Stimulated activated CD4-positive, alpha-beta T cell treated with anti-CD3 and anti-CD28 coated beads, Interleukin-4, amount 100 ng/mL, for 24 hours (primary cell): ENCODE measurements at places on chromosomes 12 and 14.

GRCh38 chr12:63064080-63064479 is 86.9 kb downstream of the AVPR1A start:
- no peak for DNase-seq

DNA sequence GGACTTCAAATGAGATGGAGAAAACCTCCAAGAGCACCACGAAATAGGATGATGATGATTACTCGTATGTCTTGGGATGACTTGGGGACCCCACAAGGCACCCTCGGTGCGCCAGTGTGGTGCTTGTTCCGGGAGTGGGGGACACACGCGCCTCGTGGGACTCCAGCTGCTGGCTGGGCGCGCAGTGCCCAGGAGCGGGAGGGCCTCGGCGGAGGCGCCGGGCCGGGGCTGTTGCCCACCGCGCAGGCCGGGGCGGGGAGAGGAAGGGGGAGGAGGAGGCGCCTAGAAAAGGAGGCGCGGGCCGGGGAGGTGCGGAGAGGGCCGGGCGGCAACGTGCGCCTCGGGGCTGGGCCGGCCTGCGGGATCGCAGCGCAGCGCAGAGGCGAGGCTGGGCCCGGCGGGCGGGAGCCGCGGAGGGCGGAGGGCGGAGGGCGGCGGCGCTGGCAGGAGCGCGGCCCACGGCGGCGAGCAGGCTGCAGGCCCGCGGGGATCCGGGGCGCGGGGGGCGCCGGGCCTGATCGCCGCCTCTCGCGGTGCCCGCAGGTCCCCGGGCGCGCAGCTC is at the start of gene RFLNA:
Gene RFLNA (plus strand): TSS at position 314 of the 562 bp plus-strand sequence. CDS start 337 bp downstream, outside the sequence.
- no peak for DNase-seq

- no peak for DNase-seq
These were observed 33.3 kb downstream of the ACTN1 start for GRCh38 chr14:68945585-68946488.

DNA sequence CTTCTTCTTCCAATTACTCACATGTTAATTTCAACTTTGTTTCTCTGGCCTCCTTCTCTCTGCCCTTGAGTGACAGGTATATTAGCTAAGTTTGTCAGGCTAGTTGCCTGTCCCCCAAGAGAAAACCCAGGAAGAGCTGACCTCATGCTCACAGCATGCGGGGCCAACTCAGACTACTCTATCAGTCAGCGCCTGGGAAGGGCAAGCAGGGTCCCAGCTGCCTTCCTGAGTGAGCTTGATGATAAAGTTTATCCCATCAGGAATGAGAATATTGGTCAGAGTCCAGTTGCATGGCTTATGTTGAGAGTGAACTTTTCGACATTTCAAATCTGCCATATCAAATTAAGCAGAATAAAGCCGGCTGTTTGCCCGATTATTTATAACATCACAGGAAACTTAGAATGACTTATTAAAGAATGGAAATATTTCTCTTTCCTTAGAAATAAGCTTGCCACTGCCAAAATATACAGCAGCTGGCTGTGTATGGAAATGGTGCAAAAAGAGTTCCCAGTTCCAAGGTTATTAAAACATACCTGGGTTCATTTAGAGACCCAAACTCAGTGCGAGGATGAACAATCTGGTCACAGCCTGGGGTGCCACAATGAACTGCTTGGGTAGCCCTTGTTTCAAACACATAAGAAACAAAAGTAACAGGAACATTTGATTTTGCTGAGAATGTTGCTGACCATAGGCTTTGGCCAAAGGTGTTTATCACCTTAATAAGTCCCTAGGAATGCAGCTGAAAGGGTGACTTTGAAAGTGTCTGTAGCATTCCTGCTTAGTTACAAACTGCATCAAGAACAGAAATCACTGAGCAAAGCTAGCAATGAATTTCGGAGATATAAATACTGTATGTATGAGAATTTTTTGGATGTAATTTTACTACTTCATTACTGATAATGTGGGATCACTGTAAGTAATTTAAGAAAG is 1553.8 kb upstream of the FLRT2 start:
- no peak for DNase-seq

DNA sequence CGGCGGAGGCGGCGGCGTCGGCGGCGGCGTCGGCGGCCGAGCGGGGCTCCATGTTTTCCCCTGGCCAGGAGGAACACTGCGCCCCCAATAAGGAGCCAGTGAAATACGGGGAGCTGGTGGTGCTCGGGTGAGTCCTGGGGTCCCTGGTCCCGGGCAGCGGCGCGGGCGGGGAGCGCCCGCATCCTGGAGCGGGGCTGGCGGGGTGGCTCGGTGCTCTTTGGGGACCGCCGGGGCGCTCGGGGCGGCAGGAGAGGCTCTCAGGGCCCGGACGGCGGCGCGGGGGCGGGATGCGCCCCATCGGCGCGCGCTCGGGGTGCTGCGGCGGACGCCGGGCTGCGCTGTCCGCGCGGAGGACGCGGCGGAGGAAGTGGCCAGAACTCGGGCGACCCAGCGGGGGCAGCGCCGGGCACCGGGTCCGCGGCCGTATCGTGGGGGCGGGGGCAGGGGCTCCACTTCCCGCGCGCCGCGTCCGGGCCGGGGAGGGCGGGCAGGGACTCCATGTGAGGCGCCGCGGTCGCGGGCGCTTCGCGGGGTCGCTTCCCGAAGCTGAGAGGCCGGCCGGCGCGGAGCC is 485 bp downstream of the PELI2 start:
- DNase-seq: peak; percentile 14

DNA sequence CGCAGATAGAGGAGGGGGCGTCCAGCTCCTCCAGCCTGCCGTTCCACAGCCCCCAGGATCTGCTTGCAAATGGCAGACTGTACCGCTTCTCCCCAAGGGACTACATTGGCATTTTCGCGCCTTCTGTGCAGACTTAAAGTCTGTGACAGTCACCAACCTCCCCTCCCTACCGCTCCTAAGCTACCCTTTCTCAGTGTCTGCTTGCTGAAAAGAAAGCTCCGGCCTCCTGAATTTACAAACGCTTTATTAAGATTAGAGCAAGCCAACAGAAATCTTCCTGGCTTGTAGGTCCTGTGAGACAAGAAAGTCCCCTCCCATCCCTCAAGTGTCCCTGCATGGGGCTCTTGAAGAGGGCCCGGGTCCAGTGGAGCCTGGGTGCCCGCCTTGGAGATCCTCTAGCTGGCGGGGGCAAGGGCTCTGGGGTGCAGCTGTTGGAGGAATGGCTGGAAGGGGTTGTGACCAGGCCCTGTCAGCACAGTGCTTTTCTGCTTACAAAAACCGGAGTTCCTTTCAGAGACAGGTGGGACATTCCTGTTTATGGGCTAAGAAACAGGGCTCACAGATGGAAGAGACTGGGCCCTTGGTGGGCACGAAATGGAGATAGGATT is 2.8 kb upstream of the DLK1 start:
- DNase-seq: no peak

DNA sequence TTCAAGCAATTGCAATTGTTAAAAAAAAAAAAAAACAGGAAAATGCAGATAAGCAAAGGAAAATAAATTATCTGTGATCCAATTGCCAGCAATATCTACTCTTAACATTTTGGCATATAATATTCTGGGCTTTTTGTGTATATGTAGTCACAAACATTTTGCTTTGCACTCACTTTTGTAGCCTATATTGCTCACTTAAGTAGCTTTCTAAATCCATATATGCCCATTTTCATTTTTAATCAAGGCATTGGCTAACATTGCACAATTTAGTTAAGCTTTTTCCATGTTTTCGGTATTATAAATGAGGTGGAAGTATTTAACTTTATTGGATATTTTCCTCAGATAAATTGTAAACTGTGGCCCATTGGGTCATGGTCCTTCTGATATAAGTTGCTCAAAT is 466.3 kb upstream of the ATP2B1 start:
- no peak for DNase-seq

DNA sequence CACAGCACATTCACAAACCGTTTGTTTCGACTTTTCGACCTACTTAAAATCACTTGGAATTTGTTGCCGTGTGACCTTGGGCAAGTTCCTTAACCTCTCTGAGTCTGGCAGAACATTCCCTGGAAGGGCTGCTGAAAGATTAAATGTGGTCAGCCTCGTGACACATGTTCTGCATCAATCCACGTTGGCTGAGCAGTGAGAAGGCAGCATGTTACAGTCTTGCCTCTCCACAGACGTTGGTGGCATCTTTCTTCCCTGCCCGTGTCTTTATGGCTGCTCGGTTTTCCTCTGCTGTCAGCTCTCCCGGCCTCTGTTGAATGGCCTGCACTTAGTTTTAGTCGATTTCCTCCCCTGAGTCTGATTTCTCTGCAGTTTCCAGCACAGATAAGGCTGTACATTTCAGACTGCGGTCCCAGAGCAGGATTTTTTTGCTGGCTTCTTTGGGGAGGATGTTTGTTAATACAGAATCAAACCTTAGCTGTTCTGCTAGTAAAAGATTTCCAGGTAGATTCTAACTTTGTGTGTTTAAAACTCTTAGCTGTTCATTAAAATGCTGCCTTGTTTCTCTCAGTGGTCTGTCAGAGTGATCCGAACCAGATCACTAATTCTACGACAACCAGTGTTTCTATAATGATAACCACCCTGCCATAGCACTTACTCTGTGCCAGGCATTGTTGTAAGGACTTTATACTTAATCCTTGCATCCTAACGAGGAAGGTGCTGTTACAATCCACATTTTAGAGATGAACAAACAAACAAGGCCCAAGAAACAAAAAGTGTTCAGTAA is 217.1 kb downstream of the CHST11 start:
- no peak for DNase-seq

DNA sequence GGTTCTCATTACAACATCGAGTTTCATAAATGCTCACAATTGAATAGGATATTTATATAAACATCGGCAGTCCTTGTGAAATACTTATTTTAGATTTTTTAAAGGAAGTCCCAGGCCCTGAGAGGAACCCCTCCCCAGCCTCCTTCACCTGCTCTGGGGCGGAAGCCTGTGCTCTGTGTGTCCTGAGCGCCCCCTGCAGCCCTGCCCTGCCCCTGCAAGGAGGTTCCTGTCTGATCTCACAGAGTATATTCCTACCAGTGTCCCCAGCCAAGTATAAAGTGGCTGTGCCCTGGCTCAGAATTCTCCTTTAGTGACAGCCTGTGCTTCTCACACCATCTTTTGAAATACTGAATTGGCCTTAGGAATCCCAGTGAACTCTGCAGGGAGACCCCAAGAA is 659.5 kb downstream of the TMEM121 start:
- DNase-seq: peak; percentile 65

DNA sequence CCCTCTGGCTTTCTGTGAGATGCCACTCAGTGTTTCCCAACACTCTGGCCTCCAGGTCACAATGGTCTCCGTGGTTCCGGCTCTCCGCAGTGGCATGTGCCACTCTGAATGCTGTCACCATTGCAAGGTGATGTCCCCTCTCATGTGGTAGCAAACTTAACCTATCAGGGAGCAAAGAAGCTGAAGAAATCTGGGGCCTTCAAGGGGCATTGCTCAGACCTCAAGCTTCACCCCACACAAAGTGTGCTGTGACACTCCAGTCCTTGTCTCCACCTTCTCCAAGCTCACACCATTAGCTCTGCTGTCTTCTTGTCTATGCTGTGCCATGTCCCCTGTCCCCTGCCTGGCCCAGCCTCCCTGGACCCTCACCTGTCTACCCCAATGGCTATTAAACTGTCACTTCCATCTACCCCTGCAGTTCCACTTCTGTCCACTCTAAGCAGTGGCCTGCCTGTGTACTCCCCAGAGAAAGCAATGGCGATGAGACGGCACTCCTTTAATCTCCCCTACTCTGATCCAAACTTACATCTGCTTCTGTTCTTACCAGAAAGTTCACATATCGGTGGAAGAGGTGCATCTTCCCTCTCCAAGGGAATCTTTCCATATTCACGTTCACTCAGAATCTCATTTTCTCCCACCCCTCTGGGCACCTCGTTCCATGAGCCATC is 93.7 kb downstream of the DHRS2 start:
- no peak for DNase-seq

- DNase-seq: no peak
These were observed 53.7 kb upstream of the KITLG start for GRCh38 chr12:88634008-88634407.

DNA sequence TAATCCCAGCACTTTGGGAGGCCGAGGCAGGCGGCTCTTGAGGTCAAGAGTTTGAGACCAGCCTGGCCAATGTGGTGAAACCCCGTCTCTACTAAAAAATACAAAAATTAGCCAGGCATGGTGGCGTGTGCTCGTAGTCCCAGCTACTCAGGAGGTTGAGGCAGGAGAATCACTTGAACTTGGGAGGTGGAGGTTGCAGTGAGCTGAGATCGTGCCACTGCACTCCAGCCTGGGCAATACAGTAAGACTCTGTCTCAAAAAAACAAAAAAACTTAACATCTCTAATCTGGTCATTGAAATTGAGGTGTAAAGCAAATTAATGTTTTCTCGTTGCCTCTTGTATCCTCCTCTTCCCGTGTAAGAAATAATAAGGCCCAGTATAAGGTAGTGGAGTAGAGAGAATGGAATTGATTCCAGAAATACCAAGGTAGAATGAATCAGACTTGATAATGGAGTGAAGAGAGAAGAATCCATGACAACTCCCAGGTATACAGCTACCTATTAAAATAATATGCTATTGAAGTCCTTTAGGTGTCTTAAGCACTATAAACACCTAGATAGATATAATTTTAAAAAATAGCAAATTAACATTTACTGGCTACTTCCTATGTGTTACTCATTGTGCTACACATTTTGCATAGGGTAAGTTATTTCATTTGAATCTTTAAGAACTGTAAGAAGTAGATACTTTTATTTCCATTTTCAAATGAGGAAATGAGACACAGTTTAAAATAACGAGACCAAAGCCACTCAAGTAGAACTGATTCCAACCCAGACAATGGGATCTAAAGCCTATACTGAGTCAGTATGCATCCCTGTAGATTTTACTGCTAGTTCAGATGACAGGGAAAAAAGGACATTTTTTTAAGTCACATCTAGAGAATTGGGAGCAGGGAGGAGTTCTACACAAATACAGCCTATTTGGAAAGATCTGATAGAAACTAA is 23.2 kb downstream of the RAP1B start:
- no peak for DNase-seq

DNA sequence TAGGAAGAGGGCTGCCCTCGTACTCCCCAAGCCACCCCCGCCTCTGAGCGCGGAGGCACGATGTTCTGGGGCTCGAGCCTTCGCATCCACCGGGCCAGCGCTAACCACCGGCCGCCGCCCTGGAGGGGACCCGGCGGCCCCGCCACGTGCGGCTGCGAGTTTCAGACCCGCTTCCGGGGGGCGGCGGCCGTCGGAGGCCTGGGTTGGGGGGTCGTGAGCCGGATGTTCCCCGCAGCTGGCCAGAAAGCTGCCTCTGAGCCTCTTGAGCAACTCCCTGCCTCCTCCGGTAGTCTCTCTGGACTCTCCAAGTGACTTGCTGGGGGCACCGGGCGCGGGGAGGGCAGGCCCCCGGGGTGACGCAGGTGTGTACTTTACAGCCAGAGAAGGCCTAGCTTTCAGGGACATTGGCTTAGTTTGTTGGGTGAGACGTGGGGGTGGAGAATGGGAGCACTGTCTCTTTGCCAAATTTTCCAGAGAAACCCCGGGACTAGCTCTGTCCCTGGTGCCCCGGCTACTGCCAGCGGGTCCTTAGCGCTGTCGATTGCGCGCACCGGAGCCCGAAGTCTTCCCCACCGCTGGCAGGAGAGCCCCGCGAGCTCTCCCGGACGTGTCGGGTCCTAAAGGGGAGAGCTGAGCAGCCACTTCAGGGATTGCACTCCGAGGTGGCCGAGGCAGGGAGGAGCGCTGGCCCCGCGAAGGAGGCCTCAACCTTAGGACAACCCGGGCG is 15.6 kb downstream of the OTX2 start:
- no peak for DNase-seq
